Stimulated activated CD4-positive, alpha-beta T cell treated with anti-CD3 and anti-CD28 coated beads, Interleukin-15, amount 100 ng/mL, for 48 hours (primary cell): ENCODE measurements at places on chromosomes 4 and X.

DNA sequence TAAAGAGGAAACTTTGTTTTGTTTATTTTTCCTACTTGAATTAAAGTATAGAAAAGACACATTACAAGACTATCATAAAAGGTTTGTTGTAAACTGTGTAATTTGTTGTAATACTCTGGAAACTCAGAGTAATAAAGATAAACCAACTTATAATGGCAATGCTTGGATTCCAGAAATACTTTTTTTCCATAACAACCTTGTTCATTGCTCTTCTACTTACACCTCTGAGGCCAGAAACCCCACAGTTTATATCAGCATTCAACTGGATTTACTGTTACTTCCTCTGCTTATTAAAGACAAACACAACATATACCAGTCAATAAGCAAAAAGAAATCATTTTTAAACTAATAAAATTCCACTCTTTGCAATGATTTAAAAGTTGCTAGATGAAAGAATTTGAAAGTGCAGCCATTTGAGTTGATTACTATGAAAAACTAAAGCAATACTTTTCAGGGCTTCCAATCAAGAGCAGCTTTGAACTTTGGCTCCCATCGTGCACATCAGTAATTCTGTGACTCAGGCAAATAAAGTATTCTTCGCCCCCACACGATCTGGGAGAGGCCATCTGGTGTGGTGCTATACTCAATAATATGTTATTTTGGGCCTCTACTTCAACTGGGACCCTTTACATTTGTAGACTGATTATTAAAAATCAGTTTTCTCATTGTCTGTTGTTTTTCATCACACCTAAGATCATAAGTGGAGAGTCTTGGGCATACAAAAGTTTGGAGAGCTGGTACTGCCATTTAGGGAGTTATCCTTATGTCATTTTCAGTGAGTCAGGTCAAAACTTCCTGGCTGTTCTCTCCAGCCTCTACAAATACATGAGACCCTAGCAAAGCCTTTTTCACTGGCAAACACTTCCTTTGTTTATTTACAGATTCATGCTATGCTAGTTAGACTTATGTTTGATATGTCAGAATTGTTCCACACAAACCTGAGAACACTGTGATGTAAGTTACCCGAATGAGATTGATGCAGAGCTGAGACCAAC, 20.5 kb downstream of the DDIT4L start:
- no peak for DNase-seq

- DNase-seq = no peak
These were observed 11.9 kb downstream of the ZBTB49 start for GRCh38 chr4:4302001-4302400.

GRCh38 chrX:6383917-6384316, 151.0 kb downstream of the VCX3A start:
- no peak for DNase-seq

- no peak for DNase-seq
These were observed 224.0 kb downstream of the APBB2 start for GRCh38 chr4:40990236-40990898.

- no peak for DNase-seq
These were observed 137.7 kb upstream of the TENT5D start for GRCh38 chrX:80282535-80282934.
